Stimulated activated CD4-positive, alpha-beta T cell treated with anti-CD3 and anti-CD28 coated beads, Interleukin-4, amount 100 ng/mL, for 48 hours (primary cell): ENCODE measurements at places on chromosomes 5 and 9.
A peak's percentile ranks its signal among the peaks of the same experiment; 100 is the strongest.

GRCh38 chr5:109935833-109936490 lies 246.2 kb downstream of the MAN2A1 start:
- no peak for DNase-seq

- DNase-seq: no peak
These were observed 104.1 kb upstream of the SPRY4 start for GRCh38 chr5:142428773-142429473.

DNA sequence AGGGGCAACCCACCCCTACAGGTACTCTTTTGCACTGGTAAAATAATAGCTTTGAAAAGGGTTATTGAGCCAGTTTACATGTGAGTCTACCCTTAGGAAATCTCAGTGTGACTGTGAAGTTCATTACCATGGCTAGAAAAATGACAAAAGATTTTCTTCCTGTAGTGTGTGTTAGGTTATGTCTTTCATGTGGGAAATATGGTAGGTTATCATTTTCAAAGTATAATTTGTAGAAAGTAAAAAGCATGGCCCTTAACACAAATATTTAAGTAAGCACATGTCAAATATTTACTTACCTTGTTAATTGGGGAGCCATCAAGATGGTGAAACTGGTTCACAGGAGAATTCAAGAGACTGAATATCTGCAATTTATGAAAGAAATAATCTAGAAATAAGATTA lies 37.3 kb upstream of the PLPP1 start:
- DNase-seq: no peak

DNA sequence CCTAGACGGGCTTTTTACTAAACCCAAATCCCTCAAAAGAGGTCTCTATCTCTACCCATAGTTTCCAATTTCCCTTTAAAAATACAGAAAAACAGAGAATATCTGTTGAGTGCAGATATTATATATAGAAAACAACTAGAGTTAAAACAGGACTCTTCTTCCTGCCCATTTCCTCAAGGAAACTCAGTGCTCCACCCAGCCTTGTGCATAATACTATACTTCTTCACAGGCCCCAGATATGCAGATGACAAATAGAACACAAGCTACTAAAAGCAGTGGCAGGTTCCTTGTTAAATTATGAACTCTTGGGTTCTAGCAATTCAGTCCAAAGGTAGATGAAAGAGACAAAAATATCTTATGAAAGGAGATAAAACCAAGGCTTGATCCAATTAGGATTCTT lies 200.2 kb downstream of the TSSK1B start:
- DNase-seq: no peak

DNA sequence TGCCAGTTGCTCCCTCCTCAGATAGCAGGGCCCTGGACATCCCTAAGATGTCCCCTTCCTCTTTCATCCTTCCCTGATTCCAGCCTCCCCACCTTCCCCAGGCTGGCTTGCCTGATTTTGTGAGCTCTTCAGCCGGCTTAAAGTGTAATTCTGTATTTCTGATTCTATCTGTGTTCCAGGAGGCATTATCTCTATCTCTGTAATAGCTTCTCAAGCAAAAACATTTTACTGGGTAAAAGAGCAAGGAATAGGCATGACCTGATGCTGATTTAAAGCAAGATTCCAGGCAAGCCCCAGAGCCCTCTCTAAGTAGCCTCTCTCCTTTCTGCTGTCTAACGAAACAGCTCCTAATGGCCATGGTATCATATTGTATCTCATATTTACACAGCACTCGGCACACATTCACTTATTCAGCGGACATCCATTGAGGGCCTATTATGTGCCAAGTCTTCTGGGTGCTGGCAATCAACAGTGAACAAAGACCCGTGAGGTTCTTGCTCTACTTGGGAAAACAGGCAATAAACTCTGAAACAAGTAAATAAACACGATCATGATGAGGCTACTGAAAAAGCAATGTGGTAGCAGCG lies 100.9 kb upstream of the MSX2 start:
- DNase-seq: no peak

DNA sequence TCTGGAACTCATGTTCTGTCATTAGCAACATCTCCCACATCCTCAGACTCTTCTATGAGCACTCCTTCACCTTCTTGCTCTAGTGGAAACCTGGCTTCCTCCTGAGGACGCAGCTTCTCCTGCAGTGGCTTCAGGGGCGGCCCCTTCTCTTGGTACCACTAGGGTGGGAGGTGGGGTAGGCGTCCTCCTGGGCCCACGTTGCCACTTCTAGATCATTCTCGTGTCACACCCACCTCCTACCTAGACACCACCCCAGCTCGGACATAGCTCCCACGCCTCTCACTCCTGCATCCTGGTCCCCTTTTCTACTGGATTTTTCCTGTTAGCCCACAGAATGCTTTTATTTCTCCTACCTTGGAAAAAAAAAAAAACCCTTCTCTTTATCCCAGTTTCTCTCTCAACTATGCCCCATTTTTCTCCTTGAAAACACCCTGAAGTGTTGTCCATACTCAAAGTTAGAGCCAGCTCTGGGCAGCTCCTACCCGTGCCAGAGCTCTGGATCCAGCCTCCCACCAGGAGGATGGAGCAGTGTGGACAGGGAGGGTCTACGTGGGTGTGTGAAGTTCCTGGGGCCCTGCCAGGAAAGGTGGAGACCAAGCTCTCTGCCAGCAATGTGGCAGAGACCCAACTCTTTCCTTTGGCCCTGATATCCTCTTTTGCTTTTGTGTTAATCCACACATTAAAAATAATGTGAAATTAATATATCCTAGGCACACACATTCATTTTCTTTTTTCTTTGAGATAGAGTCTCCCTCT lies 179.2 kb downstream of the HSPA4 start:
- DNase-seq: no peak

GRCh38 chr9:81513059-81513458 lies 176.3 kb downstream of the TLE1 start:
- no peak for DNase-seq

- no peak for DNase-seq
These were observed 152.3 kb downstream of the GOLPH3 start for GRCh38 chr5:32021771-32022170.

GRCh38 chr5:123181394-123181801 lies 92.4 kb downstream of the PRDM6 start:
- DNase-seq: no peak

- no peak for DNase-seq
These were observed 1989.3 kb upstream of the WWC1 start for GRCh38 chr5:166302166-166302565.

GRCh38 chr5:143032581-143032836 lies 262.3 kb downstream of the ARHGAP26 start:
- no peak for DNase-seq

DNA sequence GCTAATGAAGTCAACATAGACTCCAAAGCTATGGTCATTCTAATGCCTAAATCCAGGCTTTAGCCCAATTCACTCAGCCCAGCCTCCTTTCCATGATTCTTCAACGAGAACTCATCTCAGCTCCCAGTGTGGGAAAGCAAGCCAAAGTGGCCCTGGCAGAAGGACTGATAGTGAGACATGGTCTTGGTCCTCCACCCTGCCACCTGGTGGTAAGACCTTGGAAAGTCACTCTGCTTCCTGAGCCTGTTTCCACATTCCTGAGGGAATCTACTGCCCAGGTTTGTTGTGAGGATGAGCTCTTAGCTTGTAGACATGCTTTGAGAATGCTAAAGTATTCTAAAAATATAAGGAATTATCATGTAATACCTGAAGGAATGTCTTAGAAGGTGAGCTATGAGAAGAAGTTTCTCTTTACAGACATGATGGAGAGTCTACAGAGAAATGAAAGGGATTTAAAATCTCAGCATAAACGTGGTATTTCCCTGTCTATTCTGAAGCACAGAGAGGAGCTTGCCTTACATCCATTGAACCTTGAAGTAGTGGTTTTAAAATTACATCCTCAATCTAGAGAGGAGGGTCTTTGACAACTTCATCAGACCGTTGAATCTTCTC lies 173.5 kb downstream of the TRIM32 start:
- peak; percentile 4 for DNase-seq

DNA sequence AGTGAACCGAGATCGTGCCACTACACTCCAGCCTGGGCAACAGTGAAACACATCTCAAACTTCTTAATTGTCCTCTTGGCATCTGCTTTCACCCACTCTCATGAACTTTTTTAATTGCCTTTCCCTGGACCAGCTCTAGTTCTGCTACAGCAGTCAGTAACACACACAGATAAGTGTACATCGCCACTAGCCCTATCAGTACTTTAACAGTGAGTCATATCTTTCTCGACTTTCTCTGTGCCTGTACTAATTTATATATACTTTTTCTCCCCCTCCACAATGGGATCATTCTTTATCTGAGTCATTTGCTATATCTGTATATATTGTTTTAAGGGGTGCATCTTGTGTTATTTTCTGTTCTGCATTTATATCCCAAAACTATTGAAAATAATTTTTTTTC lies 6.7 kb downstream of the CDC37L1 start:
- DNase-seq: no peak

- DNase-seq: no peak
These were observed 1.5 kb upstream of the DNM1 start for GRCh38 chr9:128201441-128202369.

- no peak for DNase-seq
These were observed 71.2 kb downstream of the UNC13B start for GRCh38 chr9:35232867-35233544.

DNA sequence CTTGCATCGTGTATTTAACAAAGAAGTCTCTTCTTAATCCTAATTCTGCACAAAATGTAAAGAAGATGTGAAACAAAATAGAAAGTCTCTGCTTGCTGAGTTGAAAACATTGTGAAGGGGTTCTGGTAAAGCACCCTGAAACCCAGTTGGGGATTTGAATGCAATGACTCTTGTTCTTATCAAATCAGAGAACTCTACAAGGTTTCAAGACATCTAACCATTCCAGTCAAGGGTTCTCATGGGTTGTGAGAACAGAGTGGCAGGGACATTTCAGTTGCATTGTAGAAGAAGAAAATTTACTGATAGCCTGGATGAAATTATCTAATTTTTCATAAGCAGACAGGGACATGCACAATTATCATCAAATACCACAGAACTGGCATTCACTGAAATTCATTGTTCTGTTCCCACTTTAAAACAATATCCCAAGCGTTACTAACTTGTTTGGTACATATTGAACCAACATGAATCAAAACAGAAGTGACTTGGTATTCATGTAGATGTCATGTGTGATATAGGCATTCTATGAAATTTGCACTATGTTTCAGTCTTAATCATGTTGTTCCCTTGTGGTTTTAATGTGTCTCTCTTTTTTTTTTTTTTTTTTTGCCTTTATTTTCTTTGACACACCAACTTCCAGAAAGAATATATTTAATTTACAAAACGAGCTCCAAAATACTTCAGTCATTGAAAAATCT lies 563.3 kb downstream of the IRX1 start:
- DNase-seq: no peak

DNA sequence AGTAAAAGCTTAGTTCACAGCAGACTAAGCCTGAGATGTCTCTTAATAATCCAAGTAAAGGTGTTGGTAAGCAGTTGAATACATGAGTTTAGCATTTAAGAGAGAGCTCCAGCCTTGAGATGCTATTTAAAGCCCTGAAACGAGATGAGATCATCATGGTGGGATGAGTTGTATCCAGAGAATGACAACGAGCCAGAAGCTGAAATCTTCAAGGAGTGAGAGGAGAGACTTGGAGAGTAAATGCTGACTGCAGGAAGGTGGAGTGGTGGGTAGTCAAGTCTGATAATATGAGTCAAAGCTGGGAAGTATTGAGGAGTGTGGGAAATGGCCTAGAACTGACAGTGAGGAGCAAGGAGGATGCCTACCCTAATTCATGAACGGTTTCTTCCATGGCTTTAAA lies 53.7 kb downstream of the PLAC8L1 start:
- DNase-seq: no peak

- DNase-seq: no peak
These were observed 715 bp downstream of the RC3H2 start for GRCh38 chr9:122904466-122904822.

- no peak for DNase-seq
These were observed 109.3 kb upstream of the FCN2 start for GRCh38 chr9:134770972-134771971.

DNA sequence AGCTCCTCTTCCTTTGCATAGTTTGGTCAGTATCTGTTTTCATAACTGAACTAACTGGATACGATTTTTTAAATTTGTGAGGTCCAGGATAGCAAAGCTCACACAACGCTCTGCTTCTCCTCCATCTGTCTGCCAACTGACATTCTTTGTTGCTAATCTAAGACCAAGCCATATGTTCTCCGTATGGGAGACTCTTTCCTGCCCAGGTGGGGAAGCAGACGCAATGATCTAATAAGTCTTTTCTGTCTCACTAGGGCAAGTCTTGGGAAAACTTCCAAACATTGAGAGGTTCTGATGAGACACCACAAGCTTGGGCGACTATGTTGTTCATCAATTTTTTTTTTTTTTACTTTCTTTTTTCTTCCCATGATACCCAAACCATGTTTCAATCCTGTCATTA lies 558.5 kb downstream of the EFNA5 start:
- DNase-seq: no peak

GRCh38 chr5:179409806-179410205 lies 64.5 kb upstream of the ADAMTS2 start:
- DNase-seq: no peak

- no peak for DNase-seq
These were observed 124.4 kb downstream of the RFX3 start for GRCh38 chr9:3401221-3401954.

- DNase-seq: no peak
These were observed 69.7 kb downstream of the PRLR start for GRCh38 chr5:35160486-35161116.

GRCh38 chr9:32456564-32456963 lies 69.4 kb downstream of the RIGI start:
- DNase-seq: no peak

DNA sequence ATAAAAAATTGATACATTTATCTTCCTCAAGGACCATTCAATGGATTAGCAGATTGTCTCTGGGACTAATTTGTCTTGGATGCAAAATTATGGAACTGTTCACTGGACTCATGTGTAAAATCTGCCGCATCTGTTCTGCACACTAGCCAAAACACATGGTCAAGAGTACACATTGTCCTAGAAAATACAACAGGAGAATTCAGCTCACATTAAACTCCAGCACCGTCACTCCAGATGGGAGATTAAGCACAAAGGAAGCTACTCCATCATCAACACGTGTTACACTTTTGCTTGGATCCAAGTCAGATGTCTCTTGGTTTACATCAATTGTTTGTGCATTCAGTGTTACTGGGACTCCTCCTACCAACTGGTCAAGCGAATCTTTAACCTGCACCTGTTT lies 28.8 kb downstream of the C5 start:
- DNase-seq: no peak

DNA sequence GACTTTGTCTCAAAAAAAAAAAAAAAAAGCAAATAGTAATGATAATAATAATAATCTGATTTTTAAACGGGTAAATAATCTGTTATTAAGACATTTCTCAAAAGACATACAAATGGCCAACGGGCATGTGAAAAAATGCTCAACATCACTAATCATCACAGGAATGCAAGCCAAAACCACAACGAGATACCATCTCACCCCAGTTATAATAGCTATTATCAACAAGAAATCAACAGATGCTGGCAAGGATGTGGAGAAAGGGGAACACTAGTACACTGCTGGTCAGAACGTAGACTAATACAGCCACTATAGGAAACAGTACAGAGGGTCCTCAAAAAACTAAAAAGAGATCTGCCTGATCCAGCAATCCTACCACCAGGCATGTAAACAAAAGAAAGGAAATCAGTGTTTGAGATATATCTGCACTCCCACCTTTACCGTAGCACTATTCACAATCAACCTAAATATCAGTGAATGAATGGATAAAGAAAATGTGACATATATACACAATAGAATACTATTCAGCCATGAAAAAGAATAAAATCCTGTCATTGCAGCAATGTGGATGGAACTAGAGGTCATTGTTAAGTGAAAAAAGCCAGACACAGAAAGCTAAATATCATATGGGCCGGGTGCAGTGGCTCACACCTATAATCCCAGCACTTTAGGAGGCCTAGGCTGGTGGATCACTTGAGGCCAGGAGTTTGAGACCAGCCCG lies 24.9 kb downstream of the VAV2 start:
- no peak for DNase-seq
